ENCODE measurements at places on chromosomes 13 and 19.

- DNase-seq, result no peak
Observed at GRCh38 chr19:30074741-30075715, 133.0 kb downstream of the URI1 start.

DNA sequence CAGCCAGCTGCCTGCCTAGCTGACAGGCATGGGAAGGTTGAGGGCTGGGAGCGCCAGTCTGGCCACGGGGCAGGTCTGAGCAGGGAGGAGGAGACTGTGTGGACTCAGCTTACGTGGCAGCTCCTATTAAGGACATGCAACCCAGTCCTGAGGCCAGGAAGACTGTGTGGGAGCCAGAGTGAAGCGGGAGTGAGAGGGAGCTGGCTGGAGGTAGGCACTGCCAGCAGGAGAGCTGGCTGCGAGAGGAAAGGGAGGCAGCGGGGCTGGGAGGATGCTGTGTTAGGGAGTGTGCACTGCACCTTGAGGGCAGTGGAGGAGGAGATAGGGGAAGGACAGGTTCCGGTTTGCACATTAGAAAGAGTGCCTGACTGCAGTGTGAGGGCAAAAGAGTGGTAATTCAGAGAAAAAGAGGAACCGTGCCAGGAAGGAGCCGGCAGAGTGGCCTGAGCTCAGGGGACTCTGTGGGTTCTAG lies 99.2 kb downstream of the SLC7A1 start:
- no peak for DNase-seq

DNA sequence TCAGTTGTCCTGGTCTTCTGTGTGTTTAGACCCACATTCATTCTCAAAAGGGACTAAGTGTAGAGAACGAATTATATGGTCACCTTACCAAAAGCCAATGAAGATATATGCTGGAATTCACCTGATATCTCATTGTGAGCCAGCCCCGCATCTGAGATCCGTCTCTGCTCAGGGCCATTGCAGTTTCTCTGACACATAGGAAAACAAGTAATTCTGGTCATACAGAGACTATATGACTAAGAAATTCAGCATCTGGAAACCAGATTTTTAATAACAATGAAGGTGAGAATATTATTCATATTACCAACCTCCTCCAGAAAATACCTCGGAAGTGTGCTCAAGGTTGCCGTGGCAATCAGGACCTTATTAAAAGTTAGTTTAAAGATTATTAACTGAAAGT lies 278.6 kb upstream of the EDNRB start:
- DNase-seq, result no peak

GRCh38 chr19:10112037-10112761 lies 706 bp downstream of the P2RY11 start:
- no peak for DNase-seq

GRCh38 chr13:42215578-42216421 lies 56.2 kb upstream of the AKAP11 start:
- DNase-seq, result no peak

GRCh38 chr13:28356561-28357021 lies 138.3 kb downstream of the FLT1 start:
- DNase-seq, result no peak

DNA sequence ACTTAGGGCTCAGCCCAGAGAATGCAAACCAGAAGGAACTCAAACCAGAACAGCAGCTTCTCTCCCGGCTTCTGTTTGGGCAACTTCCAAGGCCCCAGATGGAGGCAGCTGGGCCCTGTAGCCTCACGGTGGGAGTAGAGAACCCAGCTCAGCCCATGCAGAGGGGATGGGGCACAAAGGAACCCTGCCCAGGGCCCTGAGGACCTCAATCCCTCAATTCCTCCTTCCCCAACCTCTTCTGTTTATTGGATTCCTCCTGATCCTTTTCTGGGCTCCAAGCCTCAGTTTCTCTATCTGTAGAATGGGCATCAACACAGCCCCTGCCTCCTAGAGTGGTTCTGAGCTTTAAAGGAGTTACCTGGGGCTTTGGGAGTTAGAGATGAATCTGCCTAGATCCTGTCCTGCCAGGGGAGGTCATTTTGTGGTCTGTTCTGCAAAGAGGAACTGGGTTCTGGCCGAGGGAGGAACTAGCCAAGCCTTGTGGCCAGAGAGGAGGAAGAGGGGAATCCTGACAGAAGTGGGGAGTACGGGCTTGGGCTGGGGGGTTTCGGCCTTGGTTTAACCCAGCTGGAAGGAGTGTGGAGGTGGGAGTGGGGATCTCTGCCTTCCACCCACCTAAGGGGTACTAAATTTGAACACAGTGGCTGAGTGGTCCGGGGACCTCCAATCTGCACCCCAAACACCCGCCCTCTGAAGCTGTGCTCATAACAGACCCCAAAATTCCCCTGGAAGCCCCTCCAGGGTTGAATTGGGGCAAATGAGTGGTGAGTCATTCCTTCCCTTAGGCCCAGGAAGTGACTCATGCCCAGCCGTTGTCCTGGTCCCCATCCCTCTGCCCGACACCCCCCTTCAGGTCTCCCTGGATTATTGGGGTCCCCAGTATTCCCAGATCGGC lies 2.7 kb downstream of the ADGRE5 start:
- DNase-seq, result peak; percentile 62

GRCh38 chr13:22018836-22019210 lies 347.9 kb downstream of the FGF9 start:
- no peak for DNase-seq

GRCh38 chr19:52034051-52034728 lies 6.0 kb upstream of the ZNF614 start:
- DNase-seq, result no peak

- no peak for DNase-seq
Observed at GRCh38 chr13:103451656-103452055, 385.4 kb upstream of the SLC10A2 start.

DNA sequence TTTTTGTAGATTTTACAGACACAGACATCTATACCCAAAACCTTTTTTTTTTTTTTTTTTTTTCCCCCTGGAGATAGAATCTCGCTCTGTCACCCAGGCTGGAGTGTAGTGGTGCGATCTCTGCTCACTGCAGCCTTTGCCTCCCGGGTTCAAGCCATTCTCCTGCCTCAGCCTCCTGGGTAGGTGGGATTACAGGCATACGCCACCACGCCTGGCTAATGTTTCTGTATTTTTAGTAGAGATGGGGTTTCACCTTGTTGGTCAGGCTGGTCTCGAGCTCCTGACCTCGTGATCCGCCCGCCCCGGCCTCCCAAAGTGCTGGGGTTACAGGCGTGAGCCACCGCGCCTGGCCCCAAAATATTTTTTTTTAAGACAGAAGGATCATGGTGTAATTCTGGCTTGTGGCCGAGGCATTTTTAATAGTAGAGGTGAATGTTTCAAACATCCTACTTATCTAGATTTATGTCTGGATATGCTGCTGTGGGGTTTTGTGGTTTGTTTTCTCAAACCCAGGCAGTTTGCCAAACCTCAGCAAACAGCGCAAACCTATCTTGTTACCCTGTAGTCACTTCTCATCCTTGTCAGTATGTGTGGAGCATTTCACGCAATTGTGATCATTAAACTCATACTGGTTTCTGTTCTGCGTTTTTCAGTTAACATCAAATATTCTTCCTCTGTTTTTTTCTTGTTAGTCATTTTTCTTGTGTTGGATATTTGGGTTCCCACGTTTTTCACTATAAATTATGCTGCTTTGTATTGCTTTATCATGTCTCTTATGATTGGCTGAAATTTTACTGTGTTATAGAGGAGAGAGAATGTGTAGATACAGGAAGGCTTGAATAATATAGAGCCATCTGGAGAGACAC lies 36.2 kb upstream of the GARRE1 start:
- DNase-seq, result peak; percentile 53

- no peak for DNase-seq
Observed at GRCh38 chr13:107348471-107348870, 780.5 kb upstream of the ARGLU1 start.

GRCh38 chr13:41919031-41919740 lies 41.7 kb downstream of the VWA8 start:
- no peak for DNase-seq

GRCh38 chr19:58274771-58275201 lies 4.0 kb upstream of the ZNF8 start:
- DNase-seq, result no peak

- DNase-seq, result no peak
Observed at GRCh38 chr13:84296401-84296800, 414.1 kb upstream of the SLITRK1 start.
